ENCODE measurements at places on chromosomes 2 and 18. TPM values are rescaled to one million over a fixed set of nuclear protein-coding genes. Genes with fewer than 3 reads are reported as not detected.

DNA sequence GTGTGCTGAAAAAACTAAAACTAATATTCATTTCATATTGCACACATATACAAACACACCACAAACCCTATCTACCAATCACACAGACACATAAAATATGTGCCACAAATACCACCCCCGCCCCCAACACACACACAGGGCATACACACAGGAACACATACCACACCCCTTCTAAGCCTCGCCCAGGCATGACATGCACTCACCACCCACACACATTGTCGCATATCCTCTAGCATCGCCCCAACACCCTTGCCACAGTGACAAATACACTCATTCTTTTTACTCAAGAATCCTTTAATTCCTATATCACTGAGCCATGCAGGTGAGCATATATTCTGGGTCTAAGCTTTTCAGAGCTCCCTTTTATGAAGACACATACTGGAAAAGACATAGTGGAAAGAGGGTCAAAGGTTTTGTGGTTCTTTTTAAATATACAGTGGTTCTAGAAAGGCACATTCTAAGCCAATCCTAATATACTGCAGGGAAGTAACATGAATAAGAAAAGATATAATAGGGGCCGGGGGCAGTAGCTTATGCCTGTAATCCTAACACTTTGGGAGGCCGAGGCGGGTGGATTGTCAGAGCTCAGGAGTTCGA is 24.5 kb upstream of the LCLAT1 start:
- DNase-seq: no peak
- H3K4me3 ChIP-seq: no peak overlapping the region
- no peak overlapping the region for H3K27ac ChIP-seq

GRCh38 chr2:207632575-207633493 is 7.6 kb upstream of the METTL21A start:
- no peak for DNase-seq
- H3K36me3 ChIP-seq: no peaks in the 10 kb centered on the region
- no peak overlapping the region for H3K4me3 ChIP-seq
- no peak overlapping the region for H3K27ac ChIP-seq

GRCh38 chr2:14223576-14223975 is 408.9 kb upstream of the LRATD1 start:
- DNase-seq: no peak
- H3K36me3 ChIP-seq: no peaks in the 10 kb centered on the region
- no peak overlapping the region for H3K27ac ChIP-seq
- no peaks in the 10 kb centered on the region for H3K27me3 ChIP-seq
- no peaks in the 10 kb centered on the region for H3K4me1 ChIP-seq

DNA sequence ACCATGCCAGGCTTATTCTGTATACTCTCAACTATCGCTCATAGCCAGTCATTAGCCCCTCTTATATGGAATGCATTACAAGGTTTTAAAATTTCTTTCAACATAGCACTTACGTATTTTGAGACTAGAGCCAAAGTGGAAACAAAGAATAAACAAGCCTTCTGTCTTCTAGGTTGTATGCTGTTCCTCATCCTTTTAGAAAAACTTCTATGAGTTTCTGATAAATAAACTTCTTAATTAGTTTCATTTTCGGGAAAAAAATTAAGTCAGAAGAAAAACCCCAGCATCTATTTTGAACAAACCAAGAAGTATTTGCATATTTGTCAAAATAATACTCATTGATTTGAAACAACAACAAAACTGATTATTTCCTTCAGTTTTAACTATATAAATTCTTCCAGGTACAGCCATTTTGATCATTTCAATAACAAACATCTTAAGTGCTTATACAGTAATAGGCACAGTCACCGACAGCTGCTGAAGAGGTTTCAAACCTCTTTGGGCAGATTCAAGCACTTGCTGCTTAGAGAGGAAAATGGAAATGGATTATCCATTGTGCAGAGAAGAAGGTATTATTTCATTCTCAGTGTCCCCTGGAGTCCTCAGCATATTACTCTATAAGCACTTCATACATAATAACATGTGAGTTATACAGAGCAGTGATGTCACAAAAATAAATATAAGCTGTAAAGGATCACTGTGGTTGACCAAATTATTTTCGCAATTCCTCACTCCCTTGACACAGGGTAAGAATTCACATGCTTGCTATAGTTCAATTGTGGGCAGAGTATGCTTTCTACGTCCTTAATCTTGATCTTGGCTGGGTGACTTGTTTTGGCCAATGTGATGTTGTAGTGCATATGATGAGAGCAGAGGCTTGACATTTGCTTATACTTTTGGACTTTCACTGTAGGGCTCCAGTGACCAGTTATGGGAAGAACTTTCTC is 833.8 kb downstream of the TRIB2 start:
- no peaks in the 10 kb centered on the region for H3K27me3 ChIP-seq
- DNase-seq: no peak
- H3K4me3 ChIP-seq: no peak overlapping the region
- no peak overlapping the region for H3K27ac ChIP-seq
- H3K36me3 ChIP-seq: no peaks in the 10 kb centered on the region

GRCh38 chr2:16165518-16166326 is 225.4 kb downstream of the MYCN start:
- H3K36me3 ChIP-seq: no peaks in the 10 kb centered on the region
- no peaks in the 10 kb centered on the region for H3K27me3 ChIP-seq
- no peaks in the 10 kb centered on the region for H3K4me1 ChIP-seq
- no peak overlapping the region for H3K27ac ChIP-seq

DNA sequence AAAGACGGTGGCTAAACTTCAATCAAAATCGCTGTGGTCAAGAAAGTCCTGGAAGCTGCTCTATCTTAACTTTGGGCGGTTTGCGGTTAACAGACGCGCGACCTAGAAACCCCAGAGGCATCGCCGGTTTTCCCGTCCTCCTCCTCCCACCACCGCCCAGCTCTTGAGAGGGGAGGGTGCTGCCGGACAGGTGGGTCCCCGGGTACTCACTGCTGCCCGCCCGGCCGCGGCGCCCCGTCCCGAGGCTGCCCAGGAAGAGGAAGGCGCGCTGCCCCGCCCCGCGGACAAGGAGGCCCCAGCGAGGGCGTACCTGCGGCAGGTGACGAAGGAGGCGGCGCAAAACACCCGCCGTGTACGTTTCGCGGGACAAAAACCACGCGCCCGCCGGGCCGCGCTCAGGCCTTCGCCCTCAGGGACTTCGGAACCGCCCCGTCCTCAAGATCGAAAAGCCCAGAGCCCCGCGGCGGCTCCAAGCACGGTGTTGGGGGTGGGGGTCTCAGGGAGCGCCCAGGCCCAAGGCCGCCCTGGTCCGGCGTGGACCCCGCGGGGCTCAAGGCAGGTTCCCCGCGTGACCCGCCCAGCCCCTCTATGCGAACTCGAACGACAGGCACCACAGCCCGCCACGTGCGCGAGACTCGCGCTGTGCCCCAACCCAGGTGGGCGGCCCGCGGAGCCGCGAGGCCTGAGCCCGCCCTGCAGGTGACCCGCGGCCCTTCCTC is at the start of gene SH3YL1:
TSS of gene SH3YL1 (minus strand) at position 259 of the 719 bp plus-strand sequence. CDS start at position 211, 48 bp downstream.
- H3K4me3 ChIP-seq: peak within 1 kb of the TSS; percentile 95
- H3K27ac ChIP-seq: peak within 1 kb of the TSS; percentile 89
- no peaks in the 10 kb centered on the region for H3K36me3 ChIP-seq
- H3K27me3 ChIP-seq: no peaks in the 10 kb centered on the region
- peak; percentile 88 for DNase-seq

DNA sequence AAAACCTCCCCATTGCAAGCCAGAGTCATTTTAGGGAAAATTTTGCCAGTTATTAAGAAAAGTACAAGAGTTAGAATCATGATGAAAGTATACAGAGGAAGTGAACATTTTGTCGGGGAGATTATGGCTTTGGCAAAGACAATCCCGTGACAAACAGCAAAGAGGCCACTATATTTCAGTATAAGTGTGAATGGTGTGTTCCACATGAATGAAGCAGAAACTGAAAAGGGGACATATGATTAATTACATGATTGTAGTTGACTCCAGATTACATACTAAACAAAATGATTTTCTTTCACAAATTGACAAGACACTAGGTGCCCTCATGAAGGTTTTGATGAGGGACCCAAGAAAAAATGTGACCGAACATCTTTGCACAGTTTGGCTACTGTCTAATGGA is 42.0 kb downstream of the SP140 start:
- no peaks in the 10 kb centered on the region for H3K36me3 ChIP-seq
- H3K4me1 ChIP-seq: no peaks in the 10 kb centered on the region
- no peak for DNase-seq
- no peaks in the 10 kb centered on the region for H3K27me3 ChIP-seq
- no peak overlapping the region for H3K27ac ChIP-seq
- H3K4me3 ChIP-seq: no peak overlapping the region

GRCh38 chr2:170386554-170386953 is 208.6 kb downstream of the MYO3B start:
- no peak overlapping the region for H3K4me3 ChIP-seq
- no peak for DNase-seq
- H3K4me1 ChIP-seq: no peaks in the 10 kb centered on the region
- no peaks in the 10 kb centered on the region for H3K27me3 ChIP-seq
- H3K36me3 ChIP-seq: no peaks in the 10 kb centered on the region

DNA sequence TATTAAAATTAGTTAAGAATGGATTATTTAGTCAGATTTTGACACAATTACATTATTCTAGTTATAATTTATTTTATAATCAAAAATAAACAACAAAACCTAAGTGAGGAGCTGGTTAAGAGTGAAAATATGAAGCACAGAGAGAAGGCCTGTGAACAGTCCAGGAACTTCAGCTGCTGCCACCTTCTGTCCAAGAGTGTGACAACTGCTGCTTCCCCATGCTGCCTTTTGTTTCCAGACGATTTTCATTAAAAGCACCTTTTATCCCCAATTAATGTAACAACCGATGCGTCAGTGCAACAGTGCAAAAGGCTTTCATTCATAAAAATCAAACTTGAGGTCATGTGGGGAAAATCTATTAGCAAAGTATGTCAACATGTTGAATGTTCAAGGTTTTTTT is 363.6 kb downstream of the CTNNA2 start:
- DNase-seq: no peak
- H3K27ac ChIP-seq: no peak overlapping the region
- no peaks in the 10 kb centered on the region for H3K27me3 ChIP-seq
- no peaks in the 10 kb centered on the region for H3K36me3 ChIP-seq

- no peaks in the 10 kb centered on the region for H3K4me1 ChIP-seq
- DNase-seq: no peak
These were observed 28.2 kb upstream of the INO80C start for GRCh38 chr18:35525795-35526494.

GRCh38 chr2:19861813-19862212 is 40.0 kb downstream of the TTC32 start:
- H3K4me3 ChIP-seq: no peak overlapping the region
- DNase-seq: no peak
- H3K36me3 ChIP-seq: no peaks in the 10 kb centered on the region
- no peaks in the 10 kb centered on the region for H3K4me1 ChIP-seq

DNA sequence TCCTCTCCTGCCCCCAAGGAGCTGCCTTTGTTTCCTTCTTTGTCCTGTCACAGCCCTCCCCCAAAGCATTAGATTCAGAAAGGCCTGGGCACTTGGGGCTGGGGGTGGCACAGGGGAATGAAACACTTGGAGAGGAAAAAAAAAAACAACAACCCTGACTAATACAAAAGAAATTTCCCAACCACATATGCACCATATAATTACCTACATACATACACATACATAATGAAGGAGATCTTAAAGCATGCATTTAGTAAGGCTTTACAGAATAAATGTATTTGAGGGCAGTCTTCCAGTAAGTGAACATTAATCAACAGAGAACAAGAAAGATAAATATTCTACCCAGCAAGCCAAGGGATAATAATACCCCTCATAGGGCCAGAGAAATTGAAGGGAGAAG is 70.0 kb upstream of the PPP1CB start:
- no peak overlapping the region for H3K4me3 ChIP-seq
- no peak for DNase-seq
- H3K36me3 ChIP-seq: no peaks in the 10 kb centered on the region

LGALSL gene
- 26.4 TPM for total RNA-seq

C2orf15 gene
- total RNA-seq: 3.1 TPM

ARHGAP15 gene
- total RNA-seq: 1.6 TPM

EGR4 gene
- not detected for total RNA-seq

UGT1A5 gene
- 2.4 TPM for total RNA-seq

PAX8 gene
- total RNA-seq: 1.1 TPM

CAPN14 gene
- not detected for total RNA-seq

EHD3 gene
- 1.0 TPM for total RNA-seq

DPP4 gene
- total RNA-seq: 25.5 TPM

TMEM163 gene
- total RNA-seq: not detected

SLC8A1 gene
- 25.5 TPM for total RNA-seq

All from colonic mucosa (tissue), 4 donors.